Activated CD8-positive, alpha-beta memory T cell treated with anti-CD3 and anti-CD28 coated beads for 1 hour (primary cell): ENCODE measurements at places on chromosomes 3 and 15.

DNA sequence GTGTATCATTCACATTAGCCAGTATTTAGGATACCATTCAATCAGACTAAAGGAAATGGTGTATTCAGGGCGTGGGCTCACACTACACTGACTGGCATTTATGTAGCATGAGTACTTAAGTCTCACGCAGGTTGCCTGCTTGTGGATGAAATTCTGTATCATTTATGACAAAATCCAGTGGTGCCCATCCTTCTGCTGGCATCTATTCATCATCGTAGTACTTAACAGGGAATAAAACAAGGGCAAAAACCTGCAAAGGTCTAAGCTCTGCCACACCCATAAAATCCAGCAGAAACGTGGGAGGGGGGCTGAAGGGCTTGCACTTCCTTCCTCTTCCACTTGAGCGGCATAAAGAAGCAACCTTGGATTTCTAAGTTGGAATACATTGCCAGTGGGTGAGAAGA is 2.7 kb downstream of the GAP43 start:
- DNase-seq, result no peak

GRCh38 chr3:123143669-123144411 is 57.9 kb upstream of the SEC22A start:
- no peak for DNase-seq

DNA sequence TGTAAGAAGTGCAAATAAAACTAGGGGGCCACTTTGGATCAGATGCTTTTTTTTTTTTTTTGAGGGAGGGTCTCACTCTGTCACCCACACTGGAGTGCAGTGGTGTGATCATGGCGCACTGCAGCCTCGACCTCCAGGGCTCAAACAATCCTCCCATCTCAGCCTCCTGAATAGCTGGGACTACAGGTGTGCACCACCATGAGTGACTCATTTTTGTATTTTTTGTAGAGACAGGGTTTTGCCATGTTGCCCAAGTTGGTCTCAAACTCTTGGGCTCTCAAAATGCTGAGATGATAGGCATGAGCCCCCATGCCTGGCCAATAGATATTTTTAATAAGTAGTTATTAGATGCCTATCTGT is 20.8 kb downstream of the CCR1 start:
- no peak for DNase-seq

- no peak for DNase-seq
Measured at GRCh38 chr3:61899700-61900462, 338.5 kb downstream of the PTPRG start.

- no peak for DNase-seq
Measured at GRCh38 chr3:46665763-46666452, 27.6 kb downstream of the ALS2CL start.
